Cardiac septum (tissue), 1 donor: ENCODE measurements at places on chromosomes 13 and 19. TPM values are rescaled to one million over a fixed set of nuclear protein-coding genes. Genes with fewer than 3 reads are reported as not detected.

Gene CYP2S1
- total RNA-seq: 0.48 TPM

DNA sequence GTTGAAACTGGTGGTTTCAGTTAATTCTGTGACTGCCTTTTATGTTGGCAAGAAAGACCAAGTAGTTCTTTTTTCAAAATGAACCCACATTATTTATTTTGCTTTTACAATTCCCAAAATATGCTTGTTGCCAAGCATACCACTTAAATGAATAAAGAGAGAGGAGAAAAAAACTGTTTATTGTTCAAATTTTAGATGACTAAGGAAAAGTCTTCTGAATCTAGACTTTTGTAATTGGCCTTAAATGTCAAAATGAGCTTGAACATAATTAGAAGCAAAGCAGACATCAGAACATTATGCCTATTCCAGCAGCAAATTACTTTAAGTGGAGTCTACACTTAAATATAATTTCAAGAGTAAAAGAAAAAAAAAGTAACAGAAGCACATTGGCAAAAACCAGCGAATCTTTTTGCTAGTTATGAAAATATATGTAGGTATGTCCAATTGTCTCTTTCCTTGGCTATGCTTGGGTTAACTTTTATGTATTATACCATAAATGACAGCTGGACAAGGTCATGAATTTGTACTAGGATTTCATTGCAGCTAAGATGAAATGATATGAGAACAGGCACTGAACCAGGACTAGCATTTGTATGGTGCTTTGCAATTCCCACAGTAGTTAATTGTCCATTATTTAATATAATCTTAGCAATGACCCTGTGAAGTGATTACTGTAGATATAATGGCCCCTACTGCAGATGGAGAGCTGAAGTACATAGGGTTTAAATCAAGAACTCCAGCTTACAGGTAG lies 211.9 kb downstream of the NALCN start:
- no peak for DNase-seq

- no peak for DNase-seq
Measured at GRCh38 chr19:504616-505015, 2.7 kb upstream of the TPGS1 start.

Gene NANOS3
- 0.78 TPM for total RNA-seq

- DNase-seq: no peak
Measured at GRCh38 chr19:14407605-14408484, 11.3 kb downstream of the DDX39A start.

Gene ATP7B
- 10.8 TPM for total RNA-seq

Gene SIGLEC8
- total RNA-seq: not detected

Gene RNF113B
- total RNA-seq: not detected

GRCh38 chr19:10839114-10840050 lies 3.4 kb upstream of the TMED1 start:
- DNase-seq: no peak
